NB4 (cell line): ENCODE measurements at places on chromosomes 5 and 9.

DNA sequence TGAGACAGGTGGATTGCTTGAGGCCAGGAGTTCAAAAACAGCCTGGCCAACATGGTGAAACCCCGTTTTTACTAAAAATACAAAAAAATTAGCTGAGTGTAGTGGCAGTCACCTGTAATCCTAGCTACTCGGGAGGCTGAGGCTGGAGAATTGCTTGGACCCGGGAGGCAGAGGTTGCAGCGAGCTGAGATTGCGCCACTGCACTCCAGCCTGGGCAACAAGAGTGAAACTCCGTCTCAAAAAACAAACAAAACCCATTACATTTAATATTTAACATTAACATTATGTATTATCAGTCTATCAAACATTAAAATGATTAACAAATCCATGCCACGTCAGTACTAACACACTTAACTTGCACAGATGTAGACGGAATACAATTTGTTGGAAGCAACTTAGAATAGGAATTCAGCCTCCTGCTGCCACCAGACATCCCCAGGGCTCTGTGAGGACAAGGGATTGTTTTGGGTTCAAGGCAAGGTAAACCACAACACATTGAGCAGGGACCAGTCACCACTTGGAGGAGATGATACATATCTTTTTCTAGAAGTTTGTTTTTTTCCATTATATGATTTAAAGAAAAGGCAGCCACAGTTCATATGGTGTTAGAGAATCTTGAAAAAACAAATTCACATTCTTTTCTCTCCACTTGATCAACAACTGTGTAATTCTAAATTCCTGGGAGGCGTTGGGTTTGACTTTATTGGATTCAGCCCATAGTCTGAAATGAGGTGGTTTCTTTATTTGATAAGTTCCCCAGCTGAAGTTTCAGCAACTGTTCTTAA, 104.1 kb upstream of the BASP1 start:
- no peak for DNase-seq

GRCh38 chr5:59673438-59674058, 220.0 kb downstream of the PDE4D start:
- DNase-seq = peak; percentile 56

DNA sequence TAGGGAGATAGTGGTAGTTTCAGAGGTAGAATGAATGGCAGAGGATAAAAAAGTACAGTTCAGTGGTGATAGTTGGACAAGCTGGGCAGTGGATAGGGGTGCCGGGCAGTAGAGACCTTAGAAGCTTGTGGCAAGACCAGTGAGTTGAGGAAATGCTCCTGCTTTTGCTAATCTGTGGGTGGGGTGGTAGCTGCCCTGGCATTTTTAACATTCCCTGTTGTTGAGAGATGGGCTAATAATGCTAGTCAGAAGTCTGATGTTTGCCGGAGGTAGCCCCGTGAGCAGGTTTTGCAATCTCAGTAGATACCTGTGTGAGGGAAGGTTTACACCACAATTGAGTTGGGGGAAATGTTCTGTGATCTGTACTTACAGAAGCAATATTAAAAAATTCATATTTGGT, 91.1 kb downstream of the TRIO start:
- no peak for DNase-seq

GRCh38 chr9:15867988-15868387, 315.1 kb downstream of the CCDC171 start:
- no peak for DNase-seq

- no peak for DNase-seq
Observed at GRCh38 chr9:82106536-82106935, 118.0 kb downstream of the SPATA31D1 start.

- DNase-seq = no peak
Observed at GRCh38 chr9:119283078-119283794, 86.0 kb downstream of the BRINP1 start.

- no peak for DNase-seq
Observed at GRCh38 chr9:94056442-94056974, 27.8 kb upstream of the PTPDC1 start.

DNA sequence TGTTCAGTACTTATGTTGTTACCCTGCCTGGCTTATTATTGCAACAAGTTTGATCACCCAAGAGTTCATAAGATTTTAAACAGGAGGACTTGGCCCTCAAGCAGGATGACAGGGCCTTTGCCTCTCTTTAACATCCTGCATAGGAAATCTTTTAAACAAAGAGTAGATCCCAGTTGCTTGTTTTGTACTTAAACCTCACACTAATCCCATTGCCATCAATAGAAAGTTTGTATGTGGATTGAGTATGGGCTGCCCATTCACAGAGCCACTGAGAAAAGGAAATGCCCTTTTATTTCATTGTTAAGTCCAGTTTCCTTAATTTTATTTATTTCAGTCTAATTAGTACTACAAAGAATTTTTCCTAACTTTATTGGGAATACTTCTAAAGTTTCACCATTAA, 52.2 kb upstream of the FGF10 start:
- DNase-seq = no peak

DNA sequence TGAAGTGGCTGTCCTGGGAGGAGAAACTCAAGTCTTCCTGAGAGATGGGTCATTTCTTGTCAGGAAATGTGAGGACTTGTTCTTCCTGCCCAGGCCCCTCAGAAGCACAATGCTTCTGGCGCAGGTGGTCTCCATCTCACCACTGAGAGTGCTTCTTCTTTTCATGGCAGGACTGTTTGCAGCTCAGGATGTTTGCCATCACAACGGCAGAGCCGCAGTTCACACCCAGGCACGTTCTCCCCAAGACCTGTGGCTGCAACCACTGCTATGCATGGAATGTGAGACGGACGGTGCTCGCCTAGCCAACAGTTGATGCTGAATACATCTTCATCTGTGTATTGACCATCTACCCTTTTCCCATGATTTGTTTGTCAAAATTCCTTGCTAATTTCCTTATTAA, 216.3 kb downstream of the GADD45G start:
- DNase-seq = no peak

DNA sequence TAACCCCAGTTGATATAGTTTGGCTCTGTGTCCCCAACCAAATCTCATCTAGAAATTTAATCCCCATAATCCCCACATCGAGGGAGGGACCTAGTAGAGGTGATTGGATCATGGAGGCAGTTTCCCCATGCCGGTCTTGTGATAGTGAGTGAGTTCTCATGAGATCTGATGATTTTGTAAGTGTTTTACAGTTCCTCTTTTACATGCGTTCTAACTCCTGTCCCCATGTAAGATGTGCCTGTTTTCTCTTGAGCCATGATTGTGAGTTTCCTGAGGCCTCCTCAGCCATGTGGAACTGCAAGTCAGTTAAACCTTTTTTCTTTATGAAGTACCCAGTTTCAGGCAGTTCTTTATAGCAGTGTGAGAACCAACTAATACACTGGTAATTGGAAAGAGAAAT, 73.6 kb downstream of the CDH12 start:
- peak; percentile 14 for DNase-seq

DNA sequence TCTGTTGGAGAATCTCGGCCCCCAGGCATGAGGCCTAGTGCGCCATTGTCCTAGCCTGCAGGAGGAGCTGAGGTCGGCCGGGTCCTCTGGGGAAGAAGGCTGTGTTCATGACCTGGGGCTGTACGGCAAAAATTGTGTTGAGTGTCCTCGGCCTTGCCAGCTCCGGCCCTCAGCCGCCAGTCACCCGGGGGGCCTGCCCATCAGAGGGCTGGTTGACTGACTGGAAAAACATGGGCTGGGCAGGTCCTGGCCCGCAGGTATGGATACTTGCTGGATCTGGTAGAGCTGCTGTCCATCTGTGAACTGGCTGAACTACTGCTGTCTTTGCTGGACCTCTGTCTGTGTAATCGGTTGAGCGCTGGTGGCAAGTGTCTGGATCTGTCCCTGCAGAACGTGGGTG, 136.7 kb upstream of the GAS1 start:
- no peak for DNase-seq

DNA sequence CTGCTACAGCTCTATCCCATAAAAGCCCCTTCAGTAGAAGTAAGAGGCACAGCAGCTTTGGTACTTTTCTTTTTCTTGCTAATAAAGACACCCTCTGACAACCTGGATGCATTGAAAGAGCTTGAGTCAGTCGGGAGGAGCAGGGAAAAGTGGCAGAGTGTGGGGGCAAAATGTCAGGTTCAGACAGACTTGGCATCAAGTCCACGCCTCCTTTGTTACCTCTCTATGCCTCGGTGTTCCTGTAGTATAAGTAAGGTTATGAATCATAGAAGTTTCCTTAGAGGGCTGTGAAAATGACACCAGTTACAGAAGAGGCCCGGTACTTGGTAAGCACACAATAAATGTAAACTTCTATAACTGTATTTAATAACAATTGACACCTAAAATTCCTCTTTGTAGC, 133.9 kb downstream of the ESM1 start:
- no peak for DNase-seq

- no peak for DNase-seq
Observed at GRCh38 chr5:143434261-143435209, 31.0 kb upstream of the NR3C1 start.

- DNase-seq = no peak
Observed at GRCh38 chr5:127358740-127359139, 68.1 kb downstream of the MEGF10 start.

DNA sequence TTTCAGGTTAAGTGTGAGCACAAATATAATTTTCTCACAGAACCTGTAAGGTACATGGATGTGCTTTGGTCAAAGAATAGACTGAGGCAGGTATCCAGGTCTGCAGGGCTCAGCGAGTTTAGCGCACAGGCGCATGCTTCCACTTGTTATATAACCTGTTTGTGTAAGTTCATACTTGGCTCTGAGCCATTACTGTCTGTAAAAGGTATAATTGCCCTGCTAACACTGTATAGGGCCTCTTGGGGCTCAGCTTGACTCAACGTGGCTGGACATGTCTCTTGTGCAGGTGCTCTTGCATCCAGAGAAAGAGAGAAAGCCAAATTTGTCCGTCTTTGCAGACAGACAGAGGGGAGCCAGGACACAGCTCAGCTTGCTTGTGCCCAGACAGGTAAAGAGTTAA, 759.6 kb downstream of the MTRR start:
- DNase-seq = no peak

DNA sequence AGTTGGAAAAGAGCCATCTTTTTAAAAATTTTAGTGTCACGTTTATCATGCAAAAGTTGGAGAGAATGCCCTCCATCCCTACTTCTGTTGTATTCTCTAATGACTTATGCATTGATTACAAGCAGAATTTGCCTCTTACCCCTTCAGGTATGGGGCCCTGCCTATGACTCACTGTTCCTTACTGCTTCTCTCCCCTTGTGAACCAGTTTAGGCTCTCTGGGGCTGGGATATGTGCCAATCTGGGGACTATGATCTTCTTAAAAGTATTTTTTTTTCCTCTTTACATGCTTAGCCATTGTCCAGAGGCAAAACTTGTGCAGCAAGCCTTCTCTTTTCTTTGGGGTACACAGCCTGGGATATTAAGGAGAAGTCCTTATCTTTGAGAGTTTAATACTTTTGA, 37.4 kb downstream of the CAMK4 start:
- no peak for DNase-seq

DNA sequence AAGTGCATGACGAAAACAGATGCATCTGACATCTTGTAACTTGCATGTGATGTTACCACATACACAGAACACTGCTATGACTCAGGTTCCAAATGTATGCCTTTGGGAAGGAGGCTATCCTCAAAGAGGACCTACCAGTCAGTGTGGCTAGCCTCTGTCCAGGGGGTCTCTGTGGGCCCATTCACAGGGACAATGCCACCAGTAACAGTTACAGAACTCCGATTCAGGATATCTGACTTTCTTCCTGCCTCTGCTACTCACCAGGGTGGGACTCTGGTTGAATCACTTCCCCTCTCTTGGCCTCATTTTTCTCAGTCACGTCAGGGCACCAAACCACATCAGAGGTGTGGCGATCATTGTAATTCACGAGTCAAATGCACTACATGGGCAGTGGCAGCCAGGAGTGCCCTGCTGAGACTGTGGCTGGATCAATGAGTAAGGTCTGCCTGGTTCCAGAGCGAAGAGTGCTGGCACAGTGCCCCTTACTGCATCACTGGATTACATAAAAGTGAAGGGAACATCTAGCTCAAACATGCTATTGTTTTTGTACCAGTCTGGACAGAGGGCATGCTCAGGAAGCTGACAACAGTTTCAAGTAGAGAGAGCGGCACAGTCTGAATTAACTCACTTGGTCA, 13.2 kb downstream of the ATOX1 start:
- DNase-seq = no peak

DNA sequence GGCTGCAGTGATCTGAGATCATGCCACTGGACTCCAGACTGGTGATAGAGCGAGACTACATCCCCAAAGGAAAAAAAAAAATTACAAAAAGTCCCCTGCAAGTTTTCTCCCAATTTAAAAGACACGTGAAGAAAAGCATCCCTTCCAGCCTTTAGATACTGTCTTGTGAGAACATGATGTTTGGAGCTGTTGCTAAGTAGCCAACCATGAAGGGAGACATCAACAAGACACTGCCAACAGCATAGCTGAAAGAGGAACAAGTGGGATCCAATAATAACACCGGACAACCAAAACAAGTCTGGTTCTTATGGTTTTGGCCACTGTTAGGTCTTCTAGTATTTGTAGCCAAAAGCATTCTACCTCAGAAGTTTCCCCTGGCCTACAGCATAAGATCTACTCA, 118.9 kb upstream of the CCDC180 start:
- no peak for DNase-seq

GRCh38 chr5:61275841-61276240, 56.2 kb upstream of the ZSWIM6 start:
- peak; percentile 87 for DNase-seq

- DNase-seq = peak; percentile 18
Observed at GRCh38 chr5:146052780-146053179, 52.6 kb downstream of the PLAC8L1 start.

GRCh38 chr5:135461481-135462151, 9.5 kb upstream of the TIFAB start:
- DNase-seq = no peak

DNA sequence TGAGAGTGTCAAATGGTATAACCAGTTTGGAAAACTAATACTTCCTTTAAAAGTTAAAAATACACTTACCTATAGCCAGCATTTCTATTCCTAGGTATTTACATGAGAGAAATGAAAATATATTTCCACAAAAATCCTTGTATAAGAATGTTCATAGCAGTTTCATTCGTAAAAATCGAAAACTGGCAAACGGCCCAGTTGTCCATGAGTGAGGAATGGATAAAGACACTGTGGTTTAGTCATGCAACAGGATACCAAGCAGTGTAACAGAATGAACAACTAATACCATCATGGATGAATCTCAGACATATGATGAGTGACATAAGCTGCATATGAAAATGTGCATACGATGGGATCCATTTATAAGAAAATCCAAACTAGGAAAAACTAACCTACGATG, 136.7 kb downstream of the MACROH2A1 start:
- DNase-seq = no peak

- no peak for DNase-seq
Observed at GRCh38 chr9:89448821-89449220, 49.1 kb downstream of the SEMA4D start.
